Psoas muscle (tissue), 8 donors: ENCODE measurements at places on chromosomes 7 and 10.

DNA sequence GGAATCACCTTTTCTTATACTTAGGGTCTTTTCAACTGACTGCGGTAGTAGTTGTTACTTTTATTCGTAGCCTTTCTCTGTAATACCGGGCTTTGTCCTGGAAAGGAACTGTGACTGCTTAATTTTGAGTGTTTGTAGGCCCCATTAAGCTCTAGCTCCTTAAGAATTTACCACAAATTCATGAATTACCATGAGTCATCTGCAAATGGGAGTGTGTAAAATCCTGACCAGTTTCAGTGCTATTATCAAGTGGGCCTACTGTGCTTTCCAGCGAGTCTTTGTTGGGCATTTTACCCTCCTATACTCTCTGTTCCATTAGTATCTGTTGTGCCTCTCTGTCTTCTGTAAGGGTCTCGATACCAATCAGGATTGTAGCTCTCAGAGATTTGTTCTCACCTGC lies 49.7 kb downstream of the ZMYND11 start:
- DNase-seq = no peak

- DNase-seq = no peak
Observed at GRCh38 chr7:129969881-129970446, 17.2 kb upstream of the UBE2H start.

- DNase-seq = no peak
Observed at GRCh38 chr10:91164520-91165065, 55.9 kb upstream of the PCGF5 start.

- no peak for DNase-seq
Observed at GRCh38 chr7:28088901-28089714, 91.5 kb downstream of the JAZF1 start.

DNA sequence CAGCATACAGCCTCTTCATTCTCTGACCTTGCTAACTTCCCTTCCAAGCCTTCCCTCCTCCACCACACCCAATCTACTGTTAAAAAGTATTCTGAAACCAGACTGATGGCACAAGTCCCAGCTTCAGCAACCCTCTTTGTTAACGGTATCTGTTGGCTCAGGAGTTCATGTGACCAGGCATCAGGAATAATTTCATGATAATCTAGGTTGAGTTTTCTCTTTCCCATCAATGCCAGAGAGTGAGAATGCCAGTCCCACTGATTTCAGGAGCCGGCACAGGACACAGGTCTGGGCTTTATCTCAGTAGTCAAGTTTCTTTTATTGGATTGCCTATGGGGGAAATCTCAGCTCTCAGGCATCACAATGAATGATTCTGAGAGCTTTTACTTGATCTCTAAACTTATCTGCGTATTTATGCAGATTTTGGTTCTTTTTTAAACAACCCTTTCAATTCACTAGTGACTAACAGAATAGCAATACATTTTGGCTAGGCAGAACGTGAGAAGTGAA lies 231.0 kb upstream of the LYZL1 start:
- DNase-seq = no peak

GRCh38 chr10:98260350-98260749 lies 7.6 kb downstream of the LOXL4 start:
- no peak for DNase-seq
